ENCODE measurements at places on chromosomes 7 and 10.

DNA sequence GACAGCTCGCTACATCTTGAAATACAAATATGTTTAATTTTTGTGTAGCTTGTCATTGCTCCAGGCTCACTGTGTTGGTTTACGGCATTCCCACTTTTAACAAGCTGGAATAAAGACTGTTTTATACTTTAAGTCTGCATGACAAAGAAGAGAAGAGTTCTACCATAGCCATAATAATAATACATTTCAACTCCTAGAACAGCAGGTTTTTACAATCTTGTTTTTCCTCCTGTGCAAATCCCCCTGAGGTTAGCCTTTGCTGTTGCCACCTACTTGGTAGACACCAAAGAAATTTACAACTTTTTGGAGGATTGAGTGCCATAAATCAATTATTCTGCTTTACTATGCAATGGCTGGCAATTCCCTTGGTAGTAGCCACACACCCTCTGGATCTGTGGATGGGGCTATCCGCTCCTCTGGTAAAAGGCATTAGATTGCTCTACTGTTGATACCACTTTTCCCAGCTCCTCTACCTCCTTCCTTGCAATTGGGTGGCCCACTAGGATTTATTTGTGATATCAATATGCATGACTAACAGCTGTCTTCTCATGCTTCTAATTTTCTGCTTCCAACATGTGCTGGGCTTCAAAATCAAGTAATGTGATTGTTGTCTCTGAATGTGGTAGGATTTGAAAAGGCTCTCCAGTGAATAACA, 60.2 kb downstream of the SFMBT2 start:
- ATAC-seq, result no peak

- no peak for ATAC-seq
These were observed 9.7 kb upstream of the OIT3 start for GRCh38 chr10:72883861-72884260.

- ATAC-seq, result no peak
These were observed 22.3 kb downstream of the AMZ1 start for GRCh38 chr7:2710286-2710655.

GRCh38 chr10:33233635-33234034, 100.8 kb downstream of the NRP1 start:
- ATAC-seq, result no peak

DNA sequence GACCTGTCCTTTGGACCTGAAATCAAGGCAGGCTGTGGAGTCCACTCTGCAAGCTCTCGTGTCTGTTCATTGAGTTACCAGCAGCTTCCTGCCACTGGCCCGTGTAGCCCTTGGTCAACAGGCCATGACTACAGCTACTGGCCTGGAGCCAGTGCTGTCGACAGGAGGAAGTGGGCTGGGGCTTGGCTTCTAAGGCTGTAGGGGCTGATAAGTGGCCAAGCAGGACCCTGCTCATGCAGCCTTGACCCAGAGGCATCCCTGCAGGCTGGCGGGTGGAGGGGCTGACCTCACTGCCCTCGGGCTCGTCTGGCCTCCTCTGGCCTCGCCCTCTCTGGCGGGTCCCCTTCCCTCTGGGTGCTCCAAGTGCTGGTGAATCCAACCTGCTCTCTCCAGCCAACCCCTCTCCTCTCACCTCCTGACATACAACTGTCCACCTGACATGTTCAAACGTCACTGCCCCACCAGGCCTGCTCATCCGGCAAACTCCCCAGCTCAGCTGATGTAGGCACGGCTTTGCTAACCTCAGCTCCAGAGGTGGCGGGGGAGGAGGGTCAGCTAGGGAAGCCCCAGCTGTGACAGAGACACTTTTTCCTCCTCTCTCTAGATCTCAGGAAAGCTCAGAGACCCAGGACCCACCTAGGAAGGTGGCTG, 188.6 kb upstream of the LYZL2 start:
- ATAC-seq, result peak; percentile 10

- ATAC-seq, result no peak
These were observed 102.8 kb downstream of the PLPP4 start for GRCh38 chr10:120559800-120560199.

- peak; percentile 60 for ATAC-seq
These were observed 863 bp downstream of the ST8SIA6 start for GRCh38 chr10:17453373-17454091.

GRCh38 chr7:85896531-85896930, 709.7 kb upstream of the SEMA3D start:
- no peak for ATAC-seq

DNA sequence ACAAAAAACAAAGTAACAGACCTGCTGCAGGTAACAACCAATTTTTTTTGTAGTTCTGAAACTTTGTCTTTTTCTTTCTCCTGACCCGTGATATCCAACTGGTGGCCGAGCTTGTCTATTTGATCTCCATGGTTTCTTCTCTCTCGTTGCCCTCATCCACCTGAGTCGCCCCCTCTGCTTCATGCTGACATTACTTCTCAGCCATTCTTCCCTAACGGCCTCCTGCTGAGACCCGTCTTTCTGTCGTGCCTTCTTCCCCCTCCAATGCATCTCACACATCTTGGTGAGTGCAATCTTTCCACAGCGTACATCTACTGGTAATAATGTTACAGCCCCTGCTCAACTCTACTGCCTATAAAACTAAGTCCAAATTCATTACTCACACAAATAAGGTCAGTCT, 352.9 kb downstream of the RNLS start:
- ATAC-seq, result no peak
